ENCODE measurements at places on chromosomes 3 and 15. TPM values are rescaled to one million over a fixed set of nuclear protein-coding genes. Genes with fewer than 3 reads are reported as not detected.

WDR48 gene
- polyA plus RNA-seq: 29.7 TPM

CACNA2D3 gene
- polyA plus RNA-seq: 0.72 TPM

ONECUT1 gene
- not detected for polyA plus RNA-seq

PLAAT1 gene
- not detected for polyA plus RNA-seq

C3orf20 gene
- polyA plus RNA-seq: not detected

TKT gene
- polyA plus RNA-seq: 92.4 TPM

- no peak for DNase-seq
These were observed 92.2 kb upstream of the AGTR1 start for GRCh38 chr3:148605521-148605920.

DNA sequence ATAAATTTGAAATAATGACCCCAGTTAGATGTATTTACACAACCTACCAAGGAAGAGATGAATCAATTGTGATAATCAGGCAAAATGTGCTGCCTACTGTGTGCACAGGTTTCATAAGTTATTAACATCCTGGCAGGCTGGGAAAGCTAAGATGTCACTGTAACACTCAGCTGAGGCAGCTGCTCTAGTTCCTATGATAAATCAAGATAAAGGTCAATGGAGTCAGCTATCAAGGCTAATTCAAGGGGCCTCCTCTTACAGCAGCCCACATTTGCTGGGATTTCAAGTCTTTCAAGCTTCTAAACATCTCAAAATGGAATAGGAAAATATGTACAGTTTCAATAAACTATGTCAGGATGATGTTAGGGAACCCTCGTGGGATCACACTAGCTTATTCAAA, 70.7 kb upstream of the PYGO1 start:
- DNase-seq: no peak

DNA sequence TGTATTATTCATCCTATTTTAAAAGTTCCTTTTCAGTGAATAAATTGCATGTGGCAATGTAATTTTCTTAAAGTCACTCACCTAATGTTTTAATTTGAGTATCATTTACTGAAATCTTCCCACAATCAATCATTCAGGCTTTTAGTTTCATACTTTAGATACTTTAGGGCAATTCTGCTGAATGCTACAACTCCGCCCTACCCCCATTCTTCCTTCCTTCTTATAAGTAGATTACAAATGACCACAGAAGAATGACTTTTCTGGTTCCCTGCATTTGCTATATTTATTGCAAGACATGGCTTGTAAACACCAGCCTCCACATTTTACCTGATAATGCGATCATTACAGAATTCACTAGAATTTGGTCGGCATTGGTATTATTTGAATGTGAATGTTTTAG, 1061.9 kb downstream of the FHIT start:
- DNase-seq: no peak

DNA sequence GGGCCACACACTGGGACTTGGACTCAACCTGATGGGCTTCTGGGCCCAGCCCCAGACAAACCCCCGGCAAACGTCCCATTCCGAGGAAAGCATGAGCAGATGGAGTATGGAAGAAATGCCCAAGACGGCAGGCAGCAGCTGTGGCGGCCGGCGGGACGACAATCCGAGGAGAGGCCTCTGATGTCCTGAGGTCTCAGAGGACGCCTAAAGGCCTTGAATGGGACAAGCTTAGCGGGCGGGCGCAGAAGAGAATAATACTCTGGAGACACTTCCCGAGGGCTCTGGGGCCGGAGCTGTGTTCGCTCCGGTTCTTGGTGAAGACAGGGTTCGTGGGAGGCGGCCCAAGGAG, 482 bp upstream of the OGG1 start:
- no peak for DNase-seq

DNA sequence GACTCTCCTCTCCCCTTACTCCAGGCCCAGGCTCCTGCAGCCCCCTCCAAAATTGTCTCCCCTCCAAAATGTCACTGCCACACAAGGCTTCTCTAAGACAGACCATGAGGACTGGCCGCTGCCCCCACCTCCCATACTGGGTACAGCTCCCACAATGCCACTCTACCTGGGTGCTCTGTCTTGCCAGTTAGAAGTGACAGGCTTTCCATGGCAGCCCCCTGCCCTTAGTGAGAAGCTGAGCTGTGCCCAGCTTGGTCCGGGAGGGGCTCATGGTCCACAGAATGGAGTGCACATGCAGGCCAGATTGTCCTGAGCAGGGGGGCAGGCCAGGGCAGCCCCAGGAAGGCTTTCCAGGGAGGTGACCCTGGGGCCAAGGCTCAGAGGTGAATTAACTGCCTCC, 3.0 kb upstream of the CLK3 start:
- no peak for DNase-seq

GRCh38 chr15:95192923-95193322, 961.6 kb downstream of the MCTP2 start:
- DNase-seq: no peak

GRCh38 chr3:128550471-128551126, 57.6 kb upstream of the GATA2 start:
- DNase-seq: no peak

DNA sequence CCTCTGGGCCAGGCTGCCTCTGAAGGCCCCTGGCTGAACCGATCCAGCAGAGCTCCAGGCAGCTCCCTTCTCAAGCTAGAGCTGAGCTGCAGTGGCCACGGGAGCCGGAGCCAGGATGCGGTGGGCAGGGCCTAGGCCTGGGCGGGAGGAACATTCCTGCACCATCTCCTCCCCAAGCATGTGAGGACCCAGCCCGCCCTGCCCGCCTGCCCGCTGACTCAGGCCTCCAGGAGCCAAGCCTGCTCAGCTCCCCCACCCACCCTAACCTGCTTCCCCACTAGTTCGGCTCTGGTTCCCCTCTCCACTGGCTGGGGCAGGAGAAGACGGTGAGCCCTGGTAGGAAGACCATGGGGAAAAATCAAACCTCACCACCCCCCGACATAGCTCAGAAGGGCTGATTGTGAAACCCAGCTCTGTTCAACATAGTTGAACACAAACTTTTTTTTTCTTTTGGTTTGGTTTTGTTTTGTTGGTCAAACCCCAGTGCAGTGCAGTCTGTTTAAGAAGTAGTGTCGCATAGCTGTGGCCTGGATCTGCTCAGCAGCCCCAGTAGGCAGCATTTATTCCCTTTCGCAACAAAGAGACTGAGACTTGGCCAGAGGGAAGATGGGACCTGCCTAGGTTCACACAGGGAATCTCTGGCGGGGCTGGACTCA, 13.5 kb downstream of the SNX33 start:
- DNase-seq: peak; percentile 98

DNA sequence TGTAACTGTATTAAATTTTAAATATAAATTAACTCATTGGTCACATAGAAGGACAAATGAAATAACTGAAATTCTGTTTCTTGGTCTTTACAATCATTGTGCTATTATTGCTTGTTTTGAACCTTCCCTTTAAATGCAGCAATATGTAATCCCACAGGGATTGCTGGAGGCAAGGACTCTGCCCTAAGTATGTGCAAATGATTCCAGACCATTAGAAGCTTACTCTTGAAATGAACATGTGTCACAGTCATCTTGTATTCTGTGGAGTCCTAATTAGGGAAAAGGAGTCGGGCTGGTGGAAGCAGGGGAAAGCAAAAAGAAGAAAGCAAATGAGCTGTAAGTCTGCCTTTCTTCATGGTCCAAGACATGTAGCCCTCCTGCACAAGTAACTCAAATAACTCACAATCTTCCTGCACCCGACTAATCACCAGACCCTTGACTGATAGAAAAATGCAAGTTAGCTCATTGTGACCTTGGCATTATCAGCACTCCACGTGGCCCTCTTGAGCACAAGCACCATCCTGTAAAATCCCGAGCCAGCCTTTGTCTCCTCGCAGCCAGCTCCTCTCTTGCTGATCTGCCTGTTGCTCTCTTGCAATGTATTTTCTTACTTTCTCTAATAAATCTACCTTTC, 2.3 kb upstream of the TMPRSS7 start:
- DNase-seq: no peak

- DNase-seq: no peak
These were observed 21.2 kb upstream of the NOX5 start for GRCh38 chr15:68993276-68993675.

- peak; percentile 95 for DNase-seq
These were observed 1.6 kb upstream of the TEX264 start for GRCh38 chr3:51669241-51670052.

DNA sequence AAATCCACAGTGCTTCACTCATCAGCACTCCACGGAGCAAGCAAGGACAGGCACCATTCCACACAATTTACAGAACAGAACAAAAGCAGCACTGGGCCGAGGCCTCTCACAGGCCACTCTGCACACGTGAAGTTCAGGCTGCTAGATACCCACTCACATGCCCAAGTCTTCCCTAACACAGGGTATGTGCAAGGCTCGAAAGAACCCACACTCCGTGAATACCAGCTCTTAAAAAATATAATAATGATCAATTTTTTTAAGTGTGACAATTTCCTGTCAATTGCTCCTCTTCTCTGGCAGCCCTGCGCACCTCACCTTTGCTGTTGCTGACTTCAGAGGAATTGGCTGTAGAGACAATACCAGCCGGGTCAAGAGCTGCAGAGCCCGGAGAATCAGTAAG, 19.0 kb downstream of the XPC start:
- no peak for DNase-seq

DNA sequence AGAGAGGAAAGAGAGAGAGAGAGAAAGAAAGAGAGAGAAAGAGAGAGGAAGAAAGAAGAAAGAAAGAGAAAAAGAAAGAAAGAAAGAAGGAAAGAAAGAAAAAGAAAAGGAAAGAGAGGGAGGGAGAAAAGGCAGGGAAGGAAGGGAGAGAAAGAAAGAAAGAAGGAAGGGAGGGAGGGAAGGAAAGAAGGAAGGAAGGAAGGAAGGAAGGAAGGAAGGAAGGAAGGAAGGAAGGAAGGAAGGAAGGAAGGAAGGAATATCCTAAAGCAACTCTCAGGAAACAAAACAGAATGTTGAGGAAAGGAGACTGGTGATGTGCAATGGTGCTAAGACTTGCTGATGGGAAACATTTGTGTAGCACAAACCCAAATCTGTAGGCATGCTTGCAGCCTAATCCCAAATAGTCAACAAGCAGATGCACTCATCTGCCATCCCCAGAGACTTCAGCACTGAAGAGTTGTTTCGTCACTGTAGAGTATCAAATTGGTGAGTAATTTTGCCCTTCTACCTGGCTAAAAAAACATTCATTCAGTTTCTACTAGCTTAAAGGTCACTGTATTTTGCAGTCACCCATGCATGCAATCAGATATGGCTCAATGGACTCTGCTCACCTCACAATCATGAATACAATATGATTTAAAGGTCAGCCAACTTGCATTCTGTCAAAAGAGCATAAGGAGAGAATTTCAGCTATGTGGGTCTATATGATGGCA, 480.3 kb downstream of the FGF12 start:
- DNase-seq: no peak

DNA sequence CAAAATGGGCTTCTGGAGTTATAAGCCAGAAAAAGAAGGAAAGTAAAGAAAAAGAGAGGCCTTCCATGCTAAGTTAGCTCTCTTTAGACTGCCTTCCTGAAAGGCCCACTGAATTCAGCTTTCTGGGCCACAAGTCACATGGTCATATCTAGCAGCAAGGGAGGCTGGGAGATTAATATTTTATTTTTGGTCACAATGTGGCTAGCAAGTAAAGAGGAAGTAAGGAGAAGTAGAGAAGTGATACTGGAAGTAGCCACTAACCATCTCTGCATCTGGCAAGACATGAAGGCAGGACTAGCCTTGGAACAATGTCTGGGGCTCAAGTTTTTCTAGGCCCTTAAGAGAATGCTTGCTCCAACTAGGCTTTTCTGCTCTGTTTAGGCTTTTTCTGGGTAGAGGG, 81.8 kb upstream of the UBE2E1 start:
- DNase-seq: no peak

DNA sequence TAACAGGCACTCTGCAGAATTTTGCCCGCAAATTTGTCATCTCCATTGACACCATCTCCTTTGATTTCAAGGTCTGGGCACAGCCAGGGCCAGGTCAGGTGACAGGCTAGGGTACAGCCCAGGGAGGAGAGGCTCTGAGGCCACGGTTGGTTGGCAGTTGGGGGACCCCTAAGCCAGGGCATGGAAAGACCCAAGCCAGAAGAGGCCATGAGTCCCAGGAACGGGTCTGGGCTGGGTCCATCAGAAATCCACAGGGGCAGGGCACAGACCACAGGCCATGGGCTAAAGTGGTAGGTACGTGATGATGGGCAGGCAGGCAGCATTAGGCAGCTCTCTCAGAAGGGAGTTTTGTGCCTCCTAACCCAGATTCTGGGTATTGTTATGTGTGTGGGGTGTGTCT, 45.8 kb downstream of the SEMA3G start:
- peak; percentile 30 for DNase-seq

- DNase-seq: no peak
These were observed 116.9 kb upstream of the EIF1B start for GRCh38 chr3:40192628-40193027.

GRCh38 chr3:81554801-81555200, 206.6 kb downstream of the GBE1 start:
- no peak for DNase-seq

DNA sequence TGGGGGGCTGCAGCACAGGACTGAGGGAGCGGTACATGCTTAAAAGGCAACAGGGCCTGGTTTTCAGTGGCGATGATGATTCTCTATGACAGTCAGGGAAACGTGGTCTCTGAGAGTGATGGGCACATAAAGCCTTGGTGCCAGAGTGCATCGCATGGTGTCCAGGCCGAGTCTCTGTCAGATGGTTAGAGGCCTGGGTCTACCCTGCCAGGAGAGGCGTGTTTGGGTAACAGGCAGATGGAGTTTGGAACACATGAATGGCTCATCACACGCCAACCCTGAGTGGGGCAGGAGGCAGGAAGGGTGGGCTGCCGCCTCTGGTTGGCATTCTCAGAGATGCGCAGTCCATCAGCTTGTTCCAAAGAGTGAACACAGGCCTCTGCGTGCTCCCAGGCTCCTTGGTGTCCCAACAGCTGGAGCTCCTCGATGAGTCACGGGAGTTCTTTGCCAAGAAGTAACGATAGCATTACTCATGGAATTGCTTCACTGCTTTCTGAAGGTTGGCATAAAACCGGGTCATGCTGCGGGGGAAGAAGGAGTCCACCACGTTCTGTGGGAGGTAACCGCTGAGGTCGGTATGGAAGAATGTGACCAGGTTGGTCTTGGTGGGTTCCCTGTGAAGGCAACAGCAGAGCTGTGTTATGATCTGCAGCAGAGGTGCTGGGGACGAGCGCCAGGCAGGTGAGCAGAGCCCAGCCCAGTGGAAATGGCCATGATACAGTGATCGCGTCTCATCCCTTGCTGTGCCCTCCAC, 11.0 kb downstream of the STARD5 start:
- DNase-seq: peak; percentile 88

GRCh38 chr3:24523988-24524727, 29.5 kb upstream of the THRB start:
- DNase-seq: no peak

- DNase-seq: no peak
These were observed 51.1 kb downstream of the CHST2 start for GRCh38 chr3:143170676-143171075.

DNA sequence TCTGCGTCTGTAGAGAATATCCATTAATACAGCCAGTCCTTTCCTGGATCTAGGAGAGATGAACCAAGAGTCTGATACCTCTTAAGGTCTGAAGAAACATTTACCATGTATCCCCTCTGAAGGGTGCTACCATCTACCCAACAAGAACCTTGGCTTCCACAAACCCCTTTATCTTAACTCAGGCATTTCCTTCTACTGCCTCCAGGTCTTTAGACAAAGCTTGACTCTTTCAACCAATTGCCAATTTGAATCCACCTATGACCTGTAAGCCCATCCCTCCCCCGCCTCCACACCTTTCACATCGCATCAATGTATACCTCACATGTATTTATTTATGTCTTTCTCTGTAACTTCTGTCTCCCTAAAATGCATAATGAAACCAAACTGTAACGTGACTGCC, 139.5 kb downstream of the SNRK start:
- DNase-seq: no peak

Measured in aorta (tissue), 5 donors.